Kidney glomerular epithelial cell (primary cell): ENCODE measurements at places on chromosomes 7 and 10.

DNA sequence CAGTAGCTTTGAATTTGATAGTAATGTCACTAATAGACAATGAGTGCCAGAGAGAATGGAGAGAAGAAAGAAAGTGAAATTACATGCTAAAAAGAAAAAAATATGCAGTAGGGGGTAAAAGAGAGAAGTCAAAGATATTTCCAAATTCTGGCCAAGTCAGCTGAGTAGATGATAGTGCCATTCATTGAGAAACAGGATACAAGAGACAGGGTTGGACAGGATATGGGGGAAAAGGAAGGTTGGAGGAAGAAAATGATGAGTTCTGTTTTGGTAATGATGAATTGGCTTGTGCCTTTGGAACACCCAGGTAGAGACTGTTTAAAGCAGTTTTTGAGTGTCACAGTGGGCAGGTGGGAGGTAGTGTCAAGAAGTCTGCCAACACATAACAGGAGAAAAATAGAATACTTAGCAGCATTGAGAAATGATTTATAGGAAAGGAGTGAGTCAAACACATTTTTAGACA is 78.3 kb downstream of the LRRC17 start:
- no peak for DNase-seq

DNA sequence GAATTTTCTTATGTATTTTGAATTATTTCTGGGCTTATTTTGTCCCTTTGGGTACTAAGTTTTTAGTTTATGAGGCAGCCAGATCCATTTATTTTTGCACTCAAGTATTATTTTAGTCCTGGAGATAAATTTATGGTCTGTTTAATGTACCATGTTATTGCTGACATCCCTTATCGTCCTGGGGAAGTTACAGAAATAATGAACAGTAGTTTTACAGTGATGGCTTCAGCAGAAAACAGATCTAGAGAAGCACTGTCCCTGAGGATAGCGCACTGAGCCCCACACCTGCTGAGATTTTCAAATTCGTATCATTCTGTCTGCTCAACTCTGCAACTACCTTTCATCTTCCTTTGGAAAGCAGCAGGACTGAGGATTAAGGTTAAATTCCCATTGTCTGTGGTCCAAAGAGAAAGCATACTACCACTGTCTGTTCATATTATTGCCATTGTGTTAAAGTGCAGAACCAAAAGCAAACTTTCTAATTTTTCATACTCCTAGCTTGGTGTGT is 168.3 kb downstream of the SNX13 start:
- no peak for DNase-seq

DNA sequence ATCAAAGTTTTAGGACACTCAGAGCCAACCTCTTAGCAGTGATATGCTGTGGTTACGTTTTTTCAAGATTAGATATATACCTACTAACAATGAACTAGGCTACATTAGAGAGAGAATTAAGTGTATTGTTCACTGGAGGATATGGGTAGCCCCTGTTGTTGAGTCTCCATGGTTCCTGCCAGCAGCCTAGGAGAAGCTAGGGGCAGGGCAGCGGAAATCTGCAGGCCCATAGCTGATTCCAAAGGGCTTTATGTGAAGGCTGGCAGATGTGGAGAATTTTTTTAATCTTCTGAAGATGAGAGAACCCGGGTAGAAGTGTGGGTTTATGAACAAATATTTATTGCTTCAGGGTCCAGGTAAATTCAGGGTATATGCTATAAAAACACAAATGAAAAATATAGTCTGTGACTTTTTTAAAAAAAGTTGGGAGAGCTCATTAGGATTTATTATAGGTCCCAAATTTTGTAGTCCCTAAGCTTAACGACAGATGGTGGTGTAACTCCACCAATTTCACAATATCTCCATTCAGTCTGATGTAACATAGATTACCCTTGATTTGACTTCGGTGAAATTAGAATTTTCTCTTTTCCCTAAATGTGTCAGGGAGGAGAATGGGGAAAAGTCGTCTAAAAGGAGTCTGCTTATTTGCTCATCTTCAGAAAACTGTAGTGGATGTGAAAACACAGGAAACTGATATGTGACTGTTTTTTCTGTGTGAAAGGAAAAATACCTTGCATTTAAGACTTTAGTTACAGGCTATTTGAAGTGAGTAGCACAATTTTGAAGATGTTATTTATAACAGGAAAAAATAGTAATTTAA is 163.0 kb upstream of the PPP1R3A start:
- DNase-seq, result peak; percentile 59

- no peak for DNase-seq
These were observed 28.8 kb downstream of the TOMM7 start for GRCh38 chr7:22793593-22794462.

DNA sequence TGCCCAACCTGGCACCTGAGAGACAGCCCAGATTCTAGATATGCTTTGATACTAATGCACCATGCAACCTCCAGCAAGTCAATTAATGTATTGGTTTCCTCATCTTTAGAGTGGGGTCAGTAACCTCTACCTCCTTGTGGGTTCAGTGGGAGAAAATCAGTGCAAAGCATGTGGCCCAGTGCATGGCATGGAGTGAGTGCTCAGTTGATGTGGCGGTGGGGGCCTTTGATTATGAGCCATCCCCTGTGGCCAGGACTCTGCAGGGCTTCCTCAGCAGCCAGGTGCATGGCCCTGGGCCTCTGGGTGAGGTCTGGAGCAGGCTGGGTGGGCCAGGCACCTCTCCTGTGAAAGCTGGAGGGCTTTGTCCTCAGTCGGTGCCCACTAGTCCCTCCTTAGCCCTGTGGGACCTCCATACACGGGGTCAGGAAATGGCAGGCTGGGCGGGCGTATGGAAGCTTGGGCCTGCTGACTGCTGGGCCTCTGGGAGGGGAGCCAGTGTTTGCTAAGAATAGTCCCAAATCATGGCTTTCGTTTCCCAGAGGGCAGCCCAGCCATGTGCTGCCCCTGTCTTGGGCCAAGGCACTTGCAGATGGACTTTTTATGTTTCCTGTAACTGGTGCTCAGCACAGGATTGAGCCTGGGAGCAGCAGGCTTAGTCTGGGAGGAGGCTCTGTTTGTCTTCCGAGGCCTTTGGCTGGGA is 3.4 kb downstream of the PALD1 start:
- no peak for DNase-seq

- DNase-seq, result no peak
These were observed 4.0 kb upstream of the ZCCHC24 start for GRCh38 chr10:79449181-79450146.

DNA sequence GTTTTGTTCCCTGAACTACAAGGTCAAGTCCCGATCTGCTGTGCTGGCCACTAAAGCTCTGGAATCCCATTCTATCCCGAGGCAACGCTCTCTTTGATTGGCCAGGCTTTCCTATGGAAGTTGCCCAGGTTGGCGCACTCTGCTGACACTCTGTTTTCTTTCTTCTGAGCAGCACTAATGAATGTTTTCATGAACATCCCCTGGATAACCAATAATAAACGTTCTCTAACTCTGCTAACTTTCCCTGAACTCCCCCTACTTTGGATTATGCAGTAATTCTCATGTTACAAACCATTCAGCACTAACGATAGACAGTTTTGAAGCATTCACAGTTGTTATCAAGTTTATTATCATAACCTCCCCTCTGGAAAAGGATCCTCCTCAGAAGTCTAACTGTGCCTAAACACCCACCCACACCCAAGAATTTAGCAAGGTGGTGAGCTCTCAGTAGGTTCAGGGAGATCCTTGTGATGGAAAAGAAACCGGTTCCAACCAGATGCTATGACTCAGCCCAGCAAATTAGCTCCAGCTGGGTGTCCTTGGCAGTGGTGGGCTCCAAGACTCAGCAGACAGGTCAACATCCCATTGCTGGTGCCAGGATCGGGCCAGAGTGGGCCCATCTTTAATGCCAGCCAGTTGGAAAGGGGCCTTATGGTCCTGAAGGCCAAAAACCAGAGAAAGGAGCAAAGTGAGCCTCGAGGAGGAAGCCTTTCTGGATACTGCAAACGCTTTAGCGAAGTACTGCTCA is 68.4 kb downstream of the CREB3L2 start:
- peak; percentile 63 for DNase-seq

DNA sequence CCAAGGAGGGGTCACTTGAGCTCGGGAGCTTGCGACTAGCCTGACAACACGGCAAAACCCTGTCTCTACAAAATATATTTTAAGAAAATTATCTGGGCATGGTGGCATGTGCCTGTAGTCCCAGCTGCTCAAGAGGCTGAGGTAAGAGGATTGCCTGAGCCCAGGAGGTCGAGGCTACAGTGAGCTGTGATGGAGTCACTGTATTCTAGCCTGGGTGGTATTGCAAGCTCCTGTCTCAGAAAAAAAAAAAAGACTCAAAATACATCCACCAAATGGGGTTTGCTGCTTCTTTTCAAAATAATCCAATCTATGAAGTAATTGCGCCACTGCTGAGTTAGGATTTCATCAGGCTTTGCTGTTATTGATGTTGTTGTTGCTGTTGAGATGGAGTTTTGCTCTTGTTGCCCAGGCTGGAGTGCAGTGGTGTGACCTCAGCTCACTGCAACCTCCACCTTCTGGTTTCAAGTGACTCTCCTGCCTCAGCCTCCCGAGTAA is 11.1 kb upstream of the VIM start:
- no peak for DNase-seq

GRCh38 chr7:151193203-151193978 is 6.3 kb upstream of the ASB10 start:
- DNase-seq, result no peak

- no peak for DNase-seq
These were observed 59.4 kb downstream of the MAD1L1 start for GRCh38 chr7:2173189-2173827.

- DNase-seq, result no peak
These were observed 10.8 kb downstream of the SERPINE1 start for GRCh38 chr7:101137651-101138212.
